ENCODE measurements at places on chromosomes 6 and 20.

DNA sequence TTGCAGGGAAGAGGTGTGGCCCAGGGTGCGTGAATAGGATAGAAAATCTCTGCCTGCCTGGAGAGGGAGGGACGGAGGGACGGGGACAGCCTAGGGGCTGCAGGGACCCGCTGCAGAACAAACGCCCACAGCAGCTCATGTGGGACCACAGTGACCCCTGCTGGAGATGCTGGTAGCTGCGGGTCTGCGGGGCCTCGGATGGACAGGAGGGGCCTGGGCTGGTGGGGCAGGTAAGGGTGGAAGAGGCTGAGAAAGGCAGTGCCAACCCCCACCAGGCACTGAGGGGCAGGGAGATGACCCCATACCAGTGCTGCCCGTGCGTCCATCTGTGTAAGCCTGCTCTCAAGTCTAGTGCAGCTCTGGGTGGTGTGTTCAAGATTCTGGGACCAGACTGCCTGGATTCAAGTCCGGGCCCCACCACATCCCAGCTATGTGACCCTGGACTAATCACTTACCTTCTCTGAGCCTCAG is 39.4 kb downstream of the KIAA1755 start:
- peak; percentile 79 for DNase-seq

- no peak for DNase-seq
Measured at GRCh38 chr6:7912736-7913517, 2.3 kb upstream of the TXNDC5 start.

GRCh38 chr6:24228681-24229255 is 102.8 kb downstream of the NRSN1 start:
- peak; percentile 44 for DNase-seq

DNA sequence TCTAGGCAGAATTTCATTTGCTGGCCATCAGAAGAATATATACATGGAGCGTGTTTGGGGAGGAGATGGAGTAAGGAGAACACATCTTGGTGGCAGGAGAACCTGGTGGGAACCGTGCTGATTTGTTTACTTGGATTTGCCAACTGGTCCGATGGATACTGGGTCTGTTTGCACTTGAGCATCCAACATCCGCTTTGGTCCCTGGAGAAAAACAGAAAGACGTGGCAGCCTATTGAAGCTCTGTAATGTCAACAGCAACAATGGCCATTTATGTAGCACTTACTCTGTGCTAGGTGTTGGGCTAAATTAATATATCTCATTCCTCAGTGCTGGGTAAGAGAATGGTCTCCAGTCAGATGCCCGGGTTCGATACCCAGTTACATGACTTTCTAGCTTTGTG is 125.6 kb downstream of the BCAS1 start:
- DNase-seq, result no peak

- DNase-seq, result peak; percentile 24
Measured at GRCh38 chr20:25083773-25084625, 2.1 kb upstream of the VSX1 start.

DNA sequence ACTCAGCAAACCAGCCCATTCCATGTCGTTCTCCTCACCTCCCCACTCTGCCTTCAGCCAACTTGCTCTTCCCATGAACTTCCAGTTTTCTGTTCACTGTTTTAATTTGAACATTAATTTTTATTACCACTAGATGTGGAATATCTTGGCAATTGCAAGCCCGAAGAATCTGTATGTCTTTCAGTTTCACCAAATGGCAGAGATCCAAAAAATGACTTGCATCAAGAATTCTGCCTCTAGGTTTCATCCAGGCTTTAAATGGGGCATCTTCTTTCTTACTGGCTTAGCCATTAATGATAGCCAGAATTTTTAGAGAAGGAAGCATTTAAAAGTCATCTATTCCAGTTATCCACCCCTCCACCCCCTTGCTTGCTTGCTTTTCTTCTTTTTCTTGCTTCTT is 39.0 kb downstream of the CAP2 start:
- no peak for DNase-seq

GRCh38 chr6:156757849-156758248 is 19.3 kb upstream of the ARID1B start:
- no peak for DNase-seq

- no peak for DNase-seq
Measured at GRCh38 chr6:164097551-164098398, 683.3 kb downstream of the QKI start.

DNA sequence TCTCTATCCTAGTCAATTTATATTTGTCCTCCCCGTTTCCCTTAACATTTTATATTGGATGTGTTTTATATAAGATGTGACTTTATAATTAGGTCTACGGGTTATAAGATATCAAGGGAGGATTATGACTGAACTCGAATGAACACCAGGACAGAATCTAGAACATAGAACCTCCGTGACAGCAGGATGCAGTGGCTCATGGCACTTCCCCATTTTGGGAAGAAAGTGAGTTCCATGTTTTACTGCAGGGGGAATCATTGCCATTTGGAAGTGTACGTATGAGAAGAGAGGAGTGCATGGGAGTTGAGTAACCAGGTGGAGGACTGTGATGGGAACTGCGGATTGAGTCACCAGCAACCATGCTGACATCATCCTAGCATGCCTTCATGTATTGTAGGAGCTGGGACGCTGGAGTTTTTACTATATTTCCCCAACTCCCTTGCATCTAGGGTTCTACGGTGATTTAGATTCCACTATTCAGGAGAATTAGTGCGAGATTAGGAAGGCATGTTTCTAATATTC is 56.1 kb upstream of the FOXC1 start:
- DNase-seq, result no peak

DNA sequence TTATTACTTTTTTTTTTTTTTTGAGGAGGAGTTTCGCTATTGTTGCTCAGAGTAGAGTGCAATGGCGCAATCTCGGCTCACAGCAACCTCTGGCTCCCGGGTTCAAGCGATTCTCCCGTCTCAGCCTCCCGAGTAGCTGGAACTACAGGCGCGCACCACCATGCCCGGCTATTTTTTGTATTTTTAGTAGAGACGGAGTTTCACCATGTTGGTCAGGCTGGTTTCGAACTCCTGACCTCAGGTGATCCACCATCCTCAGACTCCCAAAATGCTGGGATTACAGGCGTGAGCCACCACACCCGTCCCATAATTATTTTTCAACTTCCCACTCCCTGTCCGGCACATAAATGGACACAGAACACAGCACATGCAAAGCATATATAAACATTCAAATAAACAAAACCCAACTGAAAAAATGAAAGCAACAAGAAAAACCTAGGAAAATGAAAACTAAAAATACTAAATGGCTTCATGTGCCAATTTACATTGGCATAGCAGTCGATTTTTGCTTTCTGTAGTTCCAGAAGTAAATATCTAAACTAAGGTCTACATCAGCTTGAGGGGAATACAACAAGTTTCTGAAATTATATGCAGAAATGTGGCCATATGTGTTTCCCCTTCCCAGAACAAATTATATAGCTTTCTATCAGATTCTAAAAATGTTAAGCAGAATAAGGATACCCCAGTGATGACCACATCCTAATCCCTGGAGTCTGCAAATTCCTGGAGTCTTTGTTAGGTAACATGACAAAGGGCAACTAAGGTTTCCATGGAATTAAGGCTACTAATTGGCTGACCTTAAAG is 113.9 kb downstream of the HFE start:
- no peak for DNase-seq

GRCh38 chr6:135323202-135323668 is 142.1 kb downstream of the MYB start:
- DNase-seq, result peak; percentile 38

DNA sequence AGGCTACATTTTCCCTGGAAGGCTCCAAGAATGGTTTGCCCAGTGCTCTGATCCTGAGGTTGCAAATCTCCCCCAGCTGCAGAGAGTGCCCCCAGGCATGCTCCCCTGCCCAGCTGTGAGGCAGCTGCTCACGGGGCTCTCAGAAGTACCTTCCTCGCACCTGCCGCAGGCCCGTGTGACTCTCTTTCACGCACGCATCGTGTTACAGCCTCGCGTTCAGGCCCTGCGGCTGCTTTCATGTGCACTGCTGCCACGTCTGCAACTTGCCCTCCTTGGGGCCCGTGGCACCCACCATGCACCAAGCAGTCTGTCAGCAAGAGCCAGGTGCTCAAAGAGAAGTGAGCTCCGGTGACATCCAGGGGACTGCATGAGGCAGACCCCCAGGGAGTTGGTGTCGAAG is 28.6 kb upstream of the SPO11 start:
- no peak for DNase-seq

DNA sequence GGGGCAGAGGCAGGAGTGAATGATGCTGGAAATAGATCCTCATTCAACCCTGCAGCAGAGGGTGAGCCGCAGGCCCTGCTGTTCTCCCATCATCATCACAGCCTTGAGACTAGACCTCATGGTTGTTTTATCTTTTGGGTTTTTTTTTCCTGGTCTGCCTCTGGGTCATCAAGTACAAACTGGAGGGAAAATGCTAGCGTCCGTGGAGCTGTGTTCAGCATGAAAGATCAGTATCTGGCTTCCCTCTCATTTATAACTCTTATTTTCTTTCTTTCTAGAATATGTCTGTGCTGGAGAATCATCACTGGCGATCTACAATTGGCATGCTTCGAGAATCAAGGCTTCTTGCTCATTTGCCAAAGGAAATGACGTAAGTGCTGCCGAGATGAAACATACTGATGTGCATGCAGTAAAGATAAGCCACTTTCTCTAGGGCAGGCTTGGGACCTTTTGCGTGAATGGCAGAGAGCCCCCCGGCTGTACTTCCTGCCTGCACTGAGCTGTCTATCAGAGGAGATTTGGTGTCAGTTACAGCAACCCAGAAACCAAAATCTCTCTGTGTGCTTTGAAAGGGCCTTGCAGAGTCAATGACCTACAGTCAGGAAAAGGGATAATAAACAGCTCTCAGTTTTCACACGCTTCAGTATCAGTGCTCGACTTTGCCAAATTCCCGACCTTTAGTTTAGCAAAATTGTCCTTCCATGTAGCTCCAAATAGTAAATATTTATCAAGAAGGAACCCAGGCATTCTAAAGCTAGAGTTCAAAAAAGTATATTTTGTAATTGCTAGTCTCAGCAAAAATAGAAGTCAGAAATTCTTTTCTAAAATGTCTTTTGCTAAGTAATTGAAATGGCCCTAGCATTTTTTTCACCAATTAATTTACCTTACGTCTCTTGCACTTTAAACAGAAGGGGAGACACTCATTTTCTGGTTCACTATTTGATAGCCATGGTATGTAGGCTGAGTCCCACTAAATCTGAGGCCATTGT is 76.3 kb downstream of the MTFR2 start:
- peak; percentile 5 for DNase-seq

DNA sequence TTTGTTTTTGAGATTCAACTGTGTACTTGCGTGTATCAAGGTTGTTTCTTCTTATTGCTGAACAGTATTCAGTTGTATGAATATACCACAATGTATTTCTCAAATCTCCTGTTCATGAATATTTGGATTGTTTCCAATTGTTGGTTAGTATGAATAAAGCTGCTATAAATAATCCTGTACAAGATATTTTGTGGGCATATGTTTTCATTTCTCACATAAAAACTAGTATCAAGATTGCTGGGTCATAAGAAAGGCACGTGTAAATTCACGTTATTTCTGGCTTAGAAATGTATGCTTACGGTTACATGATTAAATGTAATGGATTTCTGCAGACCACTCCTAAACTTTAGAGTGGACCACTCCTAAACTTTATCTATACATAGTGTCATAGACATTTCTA is 96.6 kb downstream of the BTBD3 start:
- no peak for DNase-seq

- DNase-seq, result no peak
Measured at GRCh38 chr6:34476921-34477320, 11.0 kb downstream of the PACSIN1 start.

GRCh38 chr6:134621858-134622257 is 303.9 kb upstream of the SGK1 start:
- no peak for DNase-seq

DNA sequence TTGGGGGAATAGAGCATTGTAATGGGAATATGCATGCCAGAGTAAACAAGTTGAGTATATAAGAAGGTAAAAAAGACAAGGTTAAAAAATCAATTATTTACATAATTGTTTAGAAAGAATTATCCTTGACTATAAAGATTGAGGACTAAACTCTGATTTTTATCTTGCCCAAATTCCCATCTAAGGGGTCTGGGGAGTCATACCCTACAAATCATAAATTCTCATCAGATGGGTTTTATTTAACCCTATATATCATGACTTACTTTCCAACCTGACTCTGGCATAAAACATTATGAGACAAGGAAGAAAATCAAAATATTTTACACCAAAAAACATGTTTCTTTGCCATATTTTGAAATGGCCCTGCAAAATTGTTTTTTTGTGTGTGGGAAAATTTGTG is 12.7 kb downstream of the OR2B2 start:
- DNase-seq, result no peak

DNA sequence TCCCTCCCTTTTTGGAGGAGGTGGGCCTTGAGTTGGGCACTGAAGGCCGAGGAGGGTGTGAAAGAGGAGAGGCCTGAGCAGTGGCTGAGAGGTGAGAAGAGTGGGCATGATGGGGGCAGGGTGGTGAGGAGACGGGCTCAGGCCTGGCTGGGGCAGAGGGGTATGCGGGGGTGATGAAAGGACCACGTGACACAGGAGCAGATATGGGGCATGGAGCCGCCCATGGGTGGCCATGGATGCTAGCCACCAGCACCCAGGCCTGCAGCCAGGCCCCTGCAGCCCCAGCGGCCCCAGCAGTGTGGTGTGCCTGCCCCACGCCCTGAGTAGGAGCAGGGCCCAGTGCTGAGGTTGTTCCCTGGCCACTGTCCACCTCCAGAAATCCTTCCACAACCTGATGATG is 26.5 kb downstream of the UQCC2 start:
- DNase-seq, result no peak

DNA sequence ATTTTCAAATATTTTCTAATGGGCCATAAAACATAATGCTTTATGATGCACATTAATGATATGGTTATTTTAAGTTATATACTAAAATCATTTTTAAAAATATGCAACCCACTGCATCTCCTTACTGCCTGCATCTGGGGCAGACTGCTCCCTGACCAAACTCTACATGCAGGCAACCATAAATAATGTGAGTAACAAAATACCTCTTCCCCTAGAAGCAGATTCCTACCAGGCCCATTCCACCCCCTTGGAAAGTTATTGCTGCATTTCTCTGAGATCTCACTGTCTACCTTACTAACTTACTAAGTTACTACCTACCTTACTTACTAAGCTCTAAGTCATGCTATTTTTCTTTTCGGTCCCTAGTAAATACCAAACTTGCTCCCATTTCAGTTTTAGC is 71.8 kb downstream of the ATG5 start:
- DNase-seq, result no peak

DNA sequence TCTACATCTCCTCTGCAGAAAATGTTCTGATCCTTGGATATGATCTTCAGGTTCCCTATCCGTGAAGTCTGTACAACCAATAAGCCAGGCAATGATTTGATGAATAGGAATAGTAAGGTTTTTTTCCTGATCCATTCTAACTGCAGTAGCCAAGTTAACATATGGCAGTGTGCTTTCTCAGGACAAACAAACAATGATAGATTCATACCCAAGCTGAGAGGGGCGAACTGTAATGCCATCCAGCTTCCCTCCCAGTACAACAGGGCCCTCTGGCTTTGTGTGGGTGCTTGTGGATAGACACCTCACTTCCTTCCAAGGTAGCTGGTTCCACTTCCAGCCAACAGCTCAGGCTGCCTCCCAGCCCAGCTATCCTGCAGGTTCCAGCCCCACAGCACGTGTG is 359.2 kb downstream of the CDH26 start:
- DNase-seq, result no peak
